NCI-H526 treated with DMSO at 0.1 percent for 48 hours (cell line): ENCODE measurements at places on chromosomes 2 and 18.

DNA sequence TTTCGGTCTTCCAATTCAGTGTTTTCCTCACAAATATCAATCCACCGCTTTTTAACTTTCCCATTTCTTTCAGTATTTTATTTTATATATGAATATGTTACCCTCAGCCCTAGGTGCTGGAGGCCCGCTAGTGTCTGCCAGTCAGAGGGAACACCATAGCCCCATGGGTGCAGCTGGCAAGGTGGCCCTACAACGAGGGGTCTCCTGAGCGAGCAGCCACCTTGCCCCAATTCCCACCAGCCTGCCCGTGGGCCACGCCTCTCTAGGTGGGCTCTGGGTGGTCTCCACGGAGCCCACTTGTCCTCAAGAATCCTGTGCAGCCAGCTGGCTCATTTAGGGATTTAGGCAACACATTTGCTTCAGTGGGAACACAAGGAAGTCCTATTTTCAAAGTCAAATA lies 72.5 kb upstream of the RGPD5 start:
- DNase-seq: no peak

DNA sequence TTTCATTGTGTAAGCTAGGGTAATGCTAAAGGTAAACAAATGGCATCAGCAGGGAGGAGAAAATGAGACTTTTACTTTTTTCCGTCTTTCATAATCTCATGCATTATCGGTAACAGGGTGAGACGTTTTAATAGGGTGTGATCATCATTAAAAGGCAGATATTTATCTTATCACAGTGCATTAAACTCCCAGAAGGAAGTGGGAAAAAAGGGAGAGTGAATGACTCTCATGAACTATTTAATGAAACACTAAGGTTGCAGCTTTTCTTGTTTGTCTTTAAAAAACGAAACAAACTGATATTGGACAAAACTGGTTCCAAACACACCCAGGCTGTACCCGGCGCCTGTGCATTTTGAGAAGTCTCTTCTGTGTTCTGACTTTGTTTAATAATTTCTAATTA lies 1936.8 kb upstream of the PIK3C3 start:
- no peak for DNase-seq

- peak; percentile 32 for DNase-seq
Observed at GRCh38 chr2:202072737-202073401, at the start of gene KIAA2012. Gene KIAA2012, plus strand, starts transcription at chr2:202073255. Its CDS starts 373 bp downstream, at chr2:202073628.

GRCh38 chr2:240959214-240959940 lies 39.0 kb upstream of the SNED1 start:
- no peak for DNase-seq

- DNase-seq: no peak
Observed at GRCh38 chr2:127095367-127095641, 11.7 kb downstream of the BIN1 start.

DNA sequence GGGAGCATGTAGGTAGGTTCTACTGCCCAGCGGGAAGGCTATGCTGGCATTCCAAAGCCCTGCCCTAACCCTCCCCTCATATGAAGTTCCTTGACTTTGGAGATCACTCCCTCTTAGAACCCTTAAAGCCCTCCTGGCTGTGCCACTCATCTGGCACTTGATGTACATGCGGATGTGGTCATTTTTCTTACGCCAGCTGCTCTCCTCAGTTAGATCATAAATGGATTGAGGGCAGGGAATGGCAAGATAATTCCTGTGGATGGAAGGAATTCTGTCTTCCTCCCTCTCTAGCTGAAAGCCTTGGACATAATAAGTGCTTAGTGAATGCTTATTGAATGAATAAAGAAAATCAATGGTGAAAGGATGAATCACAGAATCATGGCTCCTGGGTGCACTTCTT lies 51.6 kb downstream of the SLC4A3 start:
- no peak for DNase-seq

DNA sequence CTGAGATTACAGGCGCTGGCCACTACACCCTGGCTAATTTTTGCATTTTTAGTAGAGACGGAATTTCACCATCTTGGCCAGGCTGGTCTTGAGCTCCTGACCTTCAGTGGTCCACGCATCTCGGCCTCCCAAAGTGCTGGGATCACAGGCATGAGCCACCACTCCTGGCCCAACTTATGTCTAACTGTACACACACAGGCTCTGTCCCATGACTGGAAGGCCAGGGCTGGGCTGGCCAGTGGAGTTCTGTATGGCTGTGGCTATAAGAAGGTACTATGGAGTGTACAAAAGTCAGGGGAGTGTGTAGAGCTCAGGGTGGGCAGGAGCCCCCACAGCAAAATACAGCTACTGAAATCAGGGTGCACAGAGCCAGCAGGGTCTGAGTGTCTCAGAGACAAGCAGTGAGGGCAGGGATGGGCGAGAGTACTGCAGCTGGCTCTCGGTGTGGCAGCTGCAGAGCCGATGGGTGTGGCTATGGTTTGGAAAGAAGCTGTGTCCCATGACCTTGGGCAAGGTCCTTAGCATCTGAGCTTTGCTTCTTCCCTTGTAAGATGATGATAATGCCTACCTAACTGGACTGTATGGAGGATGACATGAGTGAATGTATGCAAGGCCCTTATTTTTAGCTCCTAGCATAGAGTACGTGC lies 10.4 kb upstream of the MSGN1 start:
- DNase-seq: no peak

- DNase-seq: no peak
Observed at GRCh38 chr2:219362524-219363164, 25.1 kb downstream of the DNPEP start.

- no peak for DNase-seq
Observed at GRCh38 chr2:41771710-41772109, 276.1 kb upstream of the PKDCC start.

GRCh38 chr2:187011206-187011832 lies 162.3 kb upstream of the ZSWIM2 start:
- no peak for DNase-seq

DNA sequence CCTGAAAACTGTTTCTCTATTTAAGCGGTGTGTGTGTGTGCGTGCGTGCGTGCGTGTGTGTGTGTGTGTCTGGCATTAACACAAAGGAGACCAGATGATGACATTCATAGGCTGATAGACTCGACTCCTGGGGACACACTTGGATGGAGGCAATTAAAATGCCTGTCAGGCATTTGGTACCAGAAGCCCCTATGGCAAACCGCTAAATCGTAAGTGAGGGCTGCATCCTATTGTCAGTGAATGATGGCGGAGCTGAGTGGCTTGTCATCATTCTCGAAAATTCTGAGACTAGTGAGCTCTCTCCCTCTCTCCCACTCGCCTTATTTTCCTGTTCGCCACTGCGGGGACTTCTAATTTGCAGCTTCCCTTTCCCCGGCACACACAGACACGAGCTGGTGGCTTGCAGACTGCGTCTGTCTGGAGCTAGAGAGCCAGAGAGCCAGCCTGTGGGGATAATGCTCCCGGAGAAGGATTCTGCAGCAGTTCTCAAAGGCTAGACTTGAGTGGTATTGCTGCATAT lies 155.4 kb downstream of the MAP2 start:
- no peak for DNase-seq

DNA sequence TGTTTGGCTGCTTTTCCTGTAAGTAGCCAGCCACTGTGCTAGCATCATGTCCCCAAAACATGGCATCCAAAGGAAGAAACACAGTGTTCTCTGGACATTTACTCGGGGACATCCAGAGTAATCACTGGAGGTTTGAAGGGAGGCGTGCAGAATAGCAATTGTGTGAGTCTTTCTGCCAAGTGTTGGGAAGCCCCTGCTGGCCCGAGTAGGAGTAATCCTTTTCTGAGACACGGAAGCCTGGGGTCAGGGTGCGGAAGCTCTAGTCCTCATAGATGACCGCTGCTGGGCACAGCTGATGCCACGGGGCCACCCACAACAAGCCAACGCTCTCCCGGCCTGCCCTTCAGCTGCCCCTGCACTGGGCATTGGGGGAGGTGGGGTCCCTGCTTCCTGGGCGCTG lies 24.8 kb upstream of the HDAC4 start:
- no peak for DNase-seq
